ENCODE measurements at places on chromosomes 13 and 19.

DNA sequence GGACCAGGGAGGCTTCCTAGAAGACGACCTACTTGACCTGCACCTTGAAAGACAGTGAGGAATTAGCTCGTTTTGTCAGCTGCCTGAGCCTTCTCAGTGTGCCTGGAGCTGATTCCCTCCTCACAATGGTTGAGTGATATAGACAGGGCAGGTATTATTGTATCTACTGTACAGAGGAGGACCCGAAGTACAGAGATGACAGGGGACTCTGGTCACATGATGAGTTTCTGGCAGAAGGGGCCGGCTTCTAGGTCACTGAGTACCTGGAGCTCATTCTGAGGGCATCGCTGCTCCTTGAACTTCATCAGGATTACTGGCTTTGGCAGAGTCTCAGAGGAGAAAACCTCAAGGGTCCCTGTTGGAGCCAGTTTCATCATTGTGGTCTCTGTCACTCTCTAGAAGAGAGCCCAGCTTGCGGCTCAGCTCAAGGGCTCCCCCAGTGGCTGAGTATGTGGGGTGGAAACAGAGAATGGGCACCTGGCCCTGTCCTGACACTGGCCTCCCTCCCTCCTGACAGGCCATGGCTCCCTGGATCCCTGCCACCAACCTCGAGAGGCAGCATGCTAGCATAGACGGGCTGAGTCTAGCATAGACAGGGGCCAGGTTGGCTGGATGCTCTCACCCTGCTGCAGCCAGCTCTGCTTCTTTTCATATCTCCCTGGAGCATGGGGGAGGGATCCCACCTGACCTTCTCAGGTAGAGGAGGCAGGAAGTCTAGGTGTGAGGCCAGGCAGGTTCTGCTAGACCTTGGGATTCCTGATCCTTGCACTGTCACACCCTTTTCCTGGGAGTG lies 38.7 kb downstream of the NFIX start:
- no peak for DNase-seq

DNA sequence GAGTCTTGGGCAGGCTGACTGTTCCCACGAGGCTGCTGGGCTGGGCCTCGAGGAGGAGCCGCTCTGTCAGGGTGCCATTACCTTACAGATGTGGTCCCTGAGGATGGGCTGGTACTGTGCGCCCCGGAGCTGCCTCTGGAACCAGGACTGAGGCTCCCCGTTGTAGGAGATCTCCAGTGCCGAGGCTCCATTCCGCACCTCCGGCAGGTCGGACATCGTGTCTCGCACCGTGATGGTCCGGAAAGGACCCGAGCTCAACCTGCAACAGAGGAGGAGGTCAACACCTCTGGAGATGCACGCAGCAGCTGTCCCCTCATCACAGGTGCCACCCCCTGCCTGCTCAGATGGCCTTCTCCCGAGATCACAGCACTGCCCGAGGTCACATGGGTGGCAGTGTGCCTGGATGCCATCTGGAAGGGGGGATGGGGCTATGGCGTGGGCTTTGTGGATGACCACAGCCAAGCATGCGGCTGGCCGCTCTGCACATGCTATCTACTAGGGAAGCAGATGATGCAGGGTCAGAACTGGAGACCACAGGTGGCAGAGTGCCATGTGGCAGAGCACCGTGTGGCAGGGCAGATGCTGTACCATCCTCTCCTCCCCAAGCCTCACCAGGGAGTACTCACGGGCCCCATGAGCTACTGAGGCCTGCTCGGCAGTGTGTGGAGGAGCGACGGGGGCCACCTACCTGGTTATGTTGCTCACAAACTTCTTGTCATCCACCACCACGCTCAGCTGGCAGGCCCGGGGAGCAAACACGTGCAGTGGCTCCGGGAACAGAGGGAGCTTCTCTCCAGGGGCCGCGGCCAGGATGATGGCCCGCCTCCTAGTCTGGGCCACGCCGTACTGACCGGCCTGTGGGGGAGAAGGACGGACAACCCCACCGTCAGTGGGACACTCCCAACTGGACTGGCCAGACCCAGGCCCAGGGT lies 18.3 kb upstream of the EIF3G start:
- DNase-seq, result no peak

- DNase-seq, result no peak
Measured at GRCh38 chr13:20294497-20294896, 62.4 kb upstream of the GJB6 start.

DNA sequence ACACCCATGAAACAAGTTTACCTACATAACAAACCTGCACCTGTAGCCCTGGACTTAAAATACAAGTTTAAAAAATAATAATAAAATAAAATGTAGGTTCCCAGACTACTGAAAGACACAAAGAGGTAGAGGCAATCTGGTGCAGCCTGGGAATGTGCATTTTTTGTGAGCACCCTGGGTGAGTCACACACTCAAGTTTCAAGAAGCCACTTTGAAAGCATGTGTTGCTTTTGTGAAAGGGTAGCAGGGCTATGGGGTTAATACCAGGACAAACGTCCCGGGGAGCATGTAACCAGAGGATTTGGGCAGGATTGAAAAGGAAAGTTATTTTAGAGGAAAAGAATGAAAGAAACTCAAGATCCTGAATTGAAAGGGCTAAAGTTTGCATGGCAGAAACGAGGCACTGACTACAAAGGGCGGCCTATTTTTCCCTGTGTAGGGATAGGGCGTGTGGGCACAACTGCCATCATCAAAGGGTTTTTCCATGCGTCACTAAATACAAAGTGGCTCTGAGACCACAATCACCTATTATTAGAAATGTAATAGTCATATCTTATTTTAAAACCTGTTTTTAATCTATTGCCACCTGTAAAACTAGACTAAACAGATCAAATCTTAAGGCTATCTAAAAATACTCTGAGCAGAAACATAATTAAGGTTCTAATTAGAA lies 314.9 kb downstream of the COG6 start:
- no peak for DNase-seq

- DNase-seq, result no peak
Measured at GRCh38 chr13:53045189-53045588, 16.6 kb downstream of the OLFM4 start.

- DNase-seq, result no peak
Measured at GRCh38 chr13:100680131-100680530, 5.5 kb upstream of the TMTC4 start.

DNA sequence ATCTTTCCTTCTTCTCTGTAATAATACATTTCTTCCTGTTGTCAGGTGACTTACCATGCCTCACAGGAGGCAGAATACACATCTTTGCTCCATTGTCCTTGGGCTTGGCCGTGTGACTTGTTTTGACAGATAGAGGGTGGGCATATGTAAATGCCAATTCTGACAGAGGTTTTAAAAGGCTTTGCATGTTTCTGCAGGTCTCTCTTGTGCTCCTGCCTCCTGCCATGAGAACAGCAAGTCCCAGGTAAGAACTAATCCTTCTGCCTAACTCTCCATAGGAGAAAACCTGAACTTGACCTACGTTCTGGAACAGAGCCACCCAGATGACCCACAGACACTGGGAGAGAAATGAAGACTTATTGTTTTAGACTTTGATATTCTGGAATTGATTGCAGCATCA lies 88.7 kb upstream of the TNFSF11 start:
- no peak for DNase-seq

DNA sequence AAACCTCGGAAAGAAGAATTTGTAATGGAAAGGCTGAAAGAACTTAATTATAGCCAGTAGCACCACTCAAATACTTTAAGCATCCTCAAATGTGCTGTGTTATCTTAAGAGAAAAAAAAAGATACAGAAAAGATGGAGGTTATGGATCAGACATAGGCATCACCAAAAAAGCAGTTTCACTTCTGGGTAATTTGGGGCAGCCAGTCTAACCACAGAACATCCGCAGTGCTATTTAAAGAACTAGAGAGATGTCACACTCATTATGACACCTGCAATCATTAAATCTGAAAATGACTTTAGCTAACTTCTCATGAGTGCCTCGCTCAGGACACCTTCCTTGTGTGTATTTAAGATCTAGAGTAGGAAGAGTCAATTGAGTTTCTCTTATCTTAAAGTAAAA lies 211.8 kb downstream of the RBM26 start:
- DNase-seq, result no peak

GRCh38 chr13:109804654-109805053 lies 18.3 kb upstream of the IRS2 start:
- DNase-seq, result no peak

DNA sequence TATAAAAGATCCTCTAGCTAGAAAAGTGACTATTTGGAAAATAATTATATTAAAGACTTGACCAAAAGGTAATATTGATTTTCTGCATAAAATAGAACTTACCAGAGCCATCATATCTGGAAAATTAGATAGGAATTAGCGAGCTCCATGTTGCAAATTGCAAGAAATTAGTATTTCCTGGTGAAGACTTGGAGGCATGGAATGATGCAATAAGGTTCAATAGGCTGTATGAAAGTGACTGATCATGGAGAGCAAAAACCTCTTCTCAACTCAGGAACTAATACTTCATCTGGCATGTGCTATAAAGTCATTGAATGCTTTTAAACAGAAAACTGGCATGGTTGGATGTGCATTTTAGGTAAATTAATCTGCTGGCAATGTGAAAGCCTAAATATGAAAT lies 66.3 kb upstream of the UFM1 start:
- no peak for DNase-seq

GRCh38 chr19:50925734-50926133 lies 14.5 kb upstream of the KLK4 start:
- peak; percentile 21 for DNase-seq

DNA sequence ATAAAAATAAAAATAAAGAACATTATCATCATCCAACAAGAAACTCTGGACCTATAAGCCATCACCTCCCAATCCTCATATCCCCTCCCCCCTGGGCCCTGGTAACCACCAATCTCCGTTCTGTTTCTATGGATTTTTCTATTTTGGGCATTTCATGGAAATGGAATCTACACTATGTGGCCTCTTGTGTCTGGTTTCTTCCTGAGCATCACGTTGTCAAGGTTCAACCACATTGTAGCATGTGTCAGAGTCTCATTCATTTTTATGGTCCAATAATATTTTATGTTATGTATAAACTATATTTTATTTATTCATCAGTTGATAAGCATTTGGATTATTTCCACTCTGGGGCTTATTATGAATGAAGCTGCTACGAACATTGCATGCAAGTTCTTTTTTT lies 26.9 kb downstream of the SULT2B1 start:
- DNase-seq, result no peak

- DNase-seq, result no peak
Measured at GRCh38 chr13:51003642-51004041, 94.1 kb downstream of the RNASEH2B start.

GRCh38 chr13:85853901-85854663 lies 54.9 kb upstream of the SLITRK6 start:
- no peak for DNase-seq

DNA sequence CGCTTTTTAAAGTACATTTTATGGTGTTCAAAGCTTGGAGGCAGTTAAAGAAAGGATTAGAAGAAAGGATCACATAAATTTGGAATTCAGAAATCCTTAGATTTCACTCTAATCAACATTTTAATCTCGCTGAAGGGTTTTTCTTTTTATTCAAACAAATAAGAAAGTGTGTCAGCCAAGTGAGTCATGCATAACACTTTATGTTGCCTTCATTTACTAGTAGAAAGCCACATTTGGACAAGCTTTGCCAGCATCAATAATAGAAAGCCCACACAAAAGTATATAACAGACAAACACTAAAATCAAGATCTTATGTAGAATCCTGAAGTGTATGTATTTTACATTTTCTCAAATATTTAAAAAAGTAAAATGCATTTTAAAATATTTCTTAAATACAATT lies 154.9 kb upstream of the TRPC4 start:
- no peak for DNase-seq

DNA sequence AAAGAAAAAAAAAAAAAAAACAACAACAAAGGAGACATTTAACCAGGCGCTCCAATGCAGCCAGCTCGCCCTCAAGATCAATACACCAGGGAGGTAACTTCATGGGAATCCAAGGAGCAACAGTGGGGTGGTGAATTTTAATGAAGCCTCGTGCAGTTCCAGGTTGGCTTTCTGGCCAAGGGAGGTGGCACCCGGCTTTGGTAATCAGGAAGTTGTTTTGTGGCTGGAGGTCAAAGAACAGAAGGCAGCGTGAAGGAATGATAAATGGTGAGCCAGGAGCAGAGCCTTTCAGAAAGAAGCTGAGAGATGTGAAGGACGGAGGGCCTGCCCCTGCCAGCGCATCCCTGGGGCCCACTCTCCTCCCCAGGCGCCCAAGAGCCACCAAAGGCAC lies 188.2 kb upstream of the TSC22D1 start:
- no peak for DNase-seq

DNA sequence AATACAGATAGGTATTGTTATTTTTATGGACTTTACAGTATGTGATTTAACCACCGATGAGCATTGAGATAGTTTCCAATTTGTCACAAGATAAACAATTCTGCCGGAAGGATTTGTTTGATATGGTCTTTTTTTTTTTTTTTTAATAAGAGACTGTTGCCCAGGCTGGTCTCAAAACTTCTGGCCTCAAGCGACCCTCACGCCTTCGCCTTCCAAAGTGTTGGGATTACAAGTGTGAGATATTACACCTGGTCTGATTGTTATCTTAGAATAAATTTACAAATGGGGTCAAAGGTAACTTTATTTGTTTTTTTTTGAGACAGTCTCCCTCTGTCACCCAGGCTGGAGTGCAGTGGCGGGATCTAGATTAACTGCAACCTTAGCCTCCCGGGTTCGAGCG lies 1.2 kb downstream of the GARRE1 start:
- no peak for DNase-seq

- no peak for DNase-seq
Measured at GRCh38 chr13:111597191-111597611, 276.8 kb downstream of the TEX29 start.

- no peak for DNase-seq
Measured at GRCh38 chr19:7230826-7231225, 63.4 kb downstream of the INSR start.

DNA sequence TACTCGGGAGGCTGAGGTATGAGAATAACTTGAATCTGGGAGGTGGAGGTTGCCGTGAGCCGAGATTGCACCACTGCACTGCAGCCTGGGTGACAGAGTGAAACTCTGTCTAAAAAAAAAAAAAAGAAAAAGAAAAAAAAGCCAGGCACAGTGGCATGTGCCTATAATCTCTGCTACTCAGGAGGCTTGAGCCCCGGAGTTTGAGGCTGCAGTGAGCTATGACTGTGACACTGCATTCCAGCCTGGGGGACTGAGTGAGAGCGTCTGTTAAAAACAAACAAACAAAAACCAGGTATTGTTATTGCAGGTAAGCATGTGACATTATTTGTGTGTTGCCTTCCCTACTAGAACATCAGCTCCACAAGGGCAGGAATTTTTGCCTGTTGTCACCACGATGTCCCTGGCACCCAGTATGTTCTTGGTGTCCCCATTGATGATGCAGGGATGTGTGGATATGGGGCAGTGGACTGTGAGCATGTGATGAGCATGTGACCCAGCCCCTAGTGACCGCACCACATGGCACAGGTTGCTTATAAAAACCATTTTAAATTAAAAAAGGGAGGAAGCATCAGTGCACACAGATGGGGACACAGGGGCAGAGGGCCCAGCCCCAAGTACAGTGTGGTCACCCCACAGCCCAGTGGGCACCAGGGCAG lies 1.6 kb upstream of the KANK2 start:
- DNase-seq, result no peak

GRCh38 chr19:4581666-4582553 lies 22.4 kb upstream of the SEMA6B start:
- DNase-seq, result no peak

GRCh38 chr13:77506874-77507273 lies 28.6 kb upstream of the SCEL start:
- DNase-seq, result peak; percentile 21
